GM06990 (cell line): ENCODE measurements at places on chromosomes 5 and 9.

DNA sequence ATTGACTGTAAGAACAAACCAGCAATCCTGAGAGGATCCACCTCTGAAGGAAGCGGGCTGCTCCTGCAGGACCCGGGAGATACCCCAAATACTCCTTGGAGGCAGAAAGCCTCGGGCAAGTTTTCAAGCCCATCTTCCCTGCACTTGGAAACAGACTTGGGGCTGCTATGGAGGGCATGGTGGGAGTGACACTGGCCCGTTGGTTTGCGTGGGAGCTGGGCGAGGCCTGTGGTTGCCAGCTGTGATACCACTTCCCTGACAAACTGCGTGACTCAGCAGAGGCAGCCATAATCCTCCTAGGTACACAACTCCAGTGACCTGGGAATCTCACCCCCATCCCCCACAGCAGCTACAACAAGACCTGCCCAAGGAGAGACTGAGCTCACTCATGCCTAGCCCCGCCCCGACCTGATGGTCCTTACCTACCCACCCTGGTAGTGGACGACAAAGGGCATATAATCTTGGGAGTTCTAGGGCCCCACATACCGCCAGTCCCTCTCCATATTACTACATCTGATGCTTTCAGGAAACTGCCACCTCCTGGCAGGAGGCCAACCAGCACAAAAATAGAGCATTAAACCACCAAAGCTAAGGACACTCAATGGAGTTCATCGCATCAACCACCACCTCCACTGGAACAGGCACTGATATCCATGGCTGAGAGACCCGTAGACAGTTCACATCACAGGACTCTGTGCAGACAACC lies 38.1 kb upstream of the VLDLR start:
- no peak for DNase-seq

GRCh38 chr5:38789134-38789533 lies 56.7 kb upstream of the OSMR start:
- no peak for DNase-seq

DNA sequence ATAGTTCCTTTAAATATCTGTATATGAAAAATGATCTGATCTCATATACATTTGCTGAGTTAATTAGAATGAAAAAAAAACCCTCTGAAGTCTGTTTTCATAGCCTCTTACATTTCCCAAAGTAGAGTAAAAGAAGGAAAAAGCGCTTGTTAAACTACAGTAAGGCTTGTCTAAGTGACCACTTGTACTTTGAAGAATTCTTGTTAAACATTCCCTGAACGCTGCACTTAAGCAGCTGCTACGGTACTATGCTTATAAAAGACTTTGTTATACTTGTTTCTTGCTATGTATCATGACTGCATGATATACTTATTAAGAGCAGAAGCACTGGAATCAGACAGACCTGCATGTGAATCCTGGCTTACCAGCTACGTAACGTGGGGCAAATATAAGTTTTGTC lies 81.7 kb upstream of the MTAP start:
- DNase-seq: no peak

DNA sequence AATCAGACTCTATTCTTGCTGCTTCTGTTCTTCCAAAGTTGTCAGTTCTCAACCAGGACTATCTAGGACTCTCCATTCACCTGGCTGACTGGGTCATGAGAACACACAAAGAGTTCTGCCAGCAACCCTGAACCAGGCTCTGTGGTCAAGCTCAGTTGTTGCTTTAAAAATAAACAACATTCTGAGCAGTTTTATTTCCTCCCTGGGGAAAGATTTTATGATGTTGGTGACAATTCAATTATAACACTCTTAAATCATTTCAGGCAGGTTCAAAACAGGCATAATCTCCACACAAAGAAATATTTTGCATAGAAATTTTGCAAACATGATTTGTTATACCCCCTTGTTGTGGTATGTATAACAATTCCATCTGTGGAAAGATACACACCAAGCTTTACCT lies 36.0 kb downstream of the FTMT start:
- no peak for DNase-seq

- no peak for DNase-seq
Observed at GRCh38 chr5:36751886-36752285, 124.7 kb upstream of the NIPBL start.

DNA sequence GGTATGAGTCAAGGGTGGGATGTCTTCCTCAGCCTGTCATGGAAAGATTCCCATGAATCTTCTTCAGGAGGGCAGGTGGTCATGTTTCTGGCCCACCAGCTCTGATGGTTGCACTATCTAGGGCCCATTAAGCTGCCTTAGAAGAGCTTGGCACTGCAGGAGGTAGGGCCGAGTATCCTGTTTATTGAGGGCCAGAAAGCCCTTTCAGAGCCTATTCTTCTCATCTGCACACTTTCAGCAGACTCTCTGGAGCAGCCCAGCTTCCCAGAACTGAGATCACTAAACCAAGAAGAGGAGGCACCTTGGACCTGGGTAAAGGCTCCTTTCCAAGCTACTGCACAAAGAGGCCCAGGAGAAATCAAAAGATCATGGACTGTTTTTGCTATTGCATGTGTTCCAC lies 146.5 kb downstream of the MTX3 start:
- DNase-seq: no peak

DNA sequence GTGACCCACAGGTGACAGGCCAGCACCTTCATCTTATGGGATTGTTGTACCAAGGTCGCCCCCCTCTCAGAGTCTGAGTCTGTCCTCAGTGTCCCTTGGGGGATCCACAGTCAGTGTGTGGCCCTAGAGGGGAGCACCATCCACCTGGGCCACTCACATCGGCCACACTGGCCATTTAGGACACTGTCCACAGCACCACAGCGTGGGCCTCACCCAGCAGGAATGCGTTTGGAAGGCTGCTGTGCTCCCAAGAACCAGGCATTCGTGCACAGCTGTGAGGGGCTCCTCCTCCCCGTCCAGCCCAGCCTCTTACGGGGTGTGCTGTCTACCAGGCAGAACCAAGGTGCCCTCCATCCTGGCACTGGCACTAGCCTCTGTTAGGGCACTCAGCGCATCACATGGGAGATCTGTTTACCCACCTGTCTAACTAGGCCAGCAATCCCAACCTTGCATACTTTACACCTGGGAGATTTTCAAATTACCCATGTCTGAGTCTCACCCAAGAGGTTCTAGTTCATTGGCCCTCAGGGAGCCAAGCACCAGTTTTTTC lies 24.5 kb upstream of the UBE2QL1 start:
- DNase-seq: no peak

GRCh38 chr5:170206216-170206615 lies 26.6 kb upstream of the C5orf58 start:
- DNase-seq: no peak

DNA sequence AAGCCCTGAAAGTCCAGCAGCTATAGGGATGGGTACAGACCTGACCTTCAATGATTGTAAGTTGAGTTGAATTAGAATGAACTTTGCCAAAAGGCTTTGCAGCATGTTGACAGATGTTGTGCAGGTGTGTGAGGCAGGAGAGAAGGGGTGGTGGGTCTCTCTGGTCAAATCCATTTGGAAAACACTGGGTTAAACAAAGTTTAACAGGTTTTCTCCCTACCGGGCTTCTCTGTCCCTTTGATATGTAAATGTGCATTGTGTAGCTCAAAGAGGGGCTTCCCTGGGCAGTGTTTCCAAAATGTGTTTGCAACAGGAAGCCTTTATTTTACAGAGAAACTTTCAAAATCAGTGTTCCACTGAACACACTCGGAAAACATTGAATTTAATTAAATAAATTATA lies 72.1 kb upstream of the BRINP1 start:
- DNase-seq: no peak

DNA sequence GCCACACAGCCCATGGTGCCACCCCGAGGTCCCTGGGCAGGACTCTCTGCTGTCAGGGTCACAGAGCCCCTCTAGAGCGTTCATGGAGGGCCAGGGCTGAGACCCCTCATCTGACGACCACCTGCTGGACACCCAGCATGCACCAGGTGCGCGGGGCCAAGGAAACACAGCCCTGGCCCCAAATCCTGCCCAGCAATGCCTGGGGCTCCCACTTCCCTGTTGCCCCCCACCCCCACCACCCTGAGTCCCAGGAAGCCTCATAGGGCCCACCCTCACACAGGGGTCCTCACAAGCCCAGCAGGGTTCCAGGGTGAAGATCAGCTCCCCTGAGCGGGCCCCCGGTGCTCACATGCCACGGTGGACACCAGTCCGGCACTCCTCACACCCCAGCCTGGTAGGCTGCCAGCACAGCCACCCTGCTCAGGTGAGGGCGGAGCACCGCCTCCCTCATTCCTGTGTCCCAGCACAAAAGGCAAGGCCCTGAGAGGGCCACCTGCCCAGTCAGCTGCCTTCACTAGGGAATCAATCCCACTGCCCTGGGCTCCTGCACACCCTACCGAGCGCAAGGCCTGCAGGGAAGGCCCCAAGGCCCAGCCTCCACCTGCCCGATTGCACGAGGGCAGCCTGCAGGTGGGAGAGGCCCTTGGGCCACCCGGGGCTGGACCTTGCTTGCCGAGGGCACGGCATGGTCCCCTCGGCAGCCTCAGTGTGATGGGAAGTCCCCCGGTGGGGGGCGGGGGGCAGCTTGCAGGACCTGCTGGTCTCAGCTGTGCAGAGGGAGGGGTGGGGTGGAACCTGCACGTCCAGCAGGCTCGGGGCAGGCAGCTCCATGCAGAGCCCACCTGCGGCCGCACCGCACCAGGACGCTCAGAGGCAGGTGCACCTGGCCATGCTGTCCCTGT lies 56.4 kb upstream of the UBAC1 start:
- no peak for DNase-seq

- DNase-seq: no peak
Observed at GRCh38 chr5:37900692-37901091, 60.9 kb upstream of the GDNF start.

DNA sequence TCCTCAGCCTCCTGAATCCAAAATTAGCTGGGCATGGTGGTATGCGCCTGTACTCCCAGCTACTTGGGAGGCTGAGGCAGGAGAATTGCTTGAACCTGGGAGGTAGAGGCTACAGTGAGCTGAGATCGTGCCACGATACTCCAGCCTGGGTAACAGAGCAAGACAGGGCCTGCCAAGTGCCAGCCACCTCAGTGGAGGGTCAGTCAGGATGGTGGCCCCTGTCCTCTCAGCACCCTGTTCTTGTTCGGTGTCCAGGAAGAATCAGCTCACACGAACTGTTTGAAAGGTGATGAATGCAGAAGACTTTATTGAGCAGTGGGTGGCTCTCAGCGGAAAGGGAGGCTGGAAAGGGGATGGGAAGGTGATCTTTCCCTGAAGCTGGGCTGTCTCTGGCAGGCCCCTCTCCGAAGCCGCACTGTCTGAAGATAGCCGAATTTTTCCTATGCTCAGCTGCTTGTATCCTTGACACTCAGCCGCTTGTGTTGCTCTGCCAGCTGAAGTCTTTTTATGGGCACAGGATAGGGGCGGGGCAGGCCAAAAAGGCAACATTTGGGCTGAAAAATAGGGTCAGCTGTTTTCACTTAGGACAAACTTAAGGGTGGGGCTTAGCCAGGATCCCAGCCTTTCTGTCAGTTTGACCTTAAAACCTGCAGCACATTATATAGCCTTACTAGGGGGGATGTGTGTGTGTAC lies 50.9 kb downstream of the UBE2R2 start:
- no peak for DNase-seq

GRCh38 chr5:135741040-135741439 lies 93.4 kb upstream of the SLC25A48 start:
- DNase-seq: no peak

- no peak for DNase-seq
Observed at GRCh38 chr5:93100976-93101375, 480.0 kb downstream of the NR2F1-AS1 start.

- no peak for DNase-seq
Observed at GRCh38 chr9:3868012-3868411, 342.2 kb upstream of the RFX3 start.

DNA sequence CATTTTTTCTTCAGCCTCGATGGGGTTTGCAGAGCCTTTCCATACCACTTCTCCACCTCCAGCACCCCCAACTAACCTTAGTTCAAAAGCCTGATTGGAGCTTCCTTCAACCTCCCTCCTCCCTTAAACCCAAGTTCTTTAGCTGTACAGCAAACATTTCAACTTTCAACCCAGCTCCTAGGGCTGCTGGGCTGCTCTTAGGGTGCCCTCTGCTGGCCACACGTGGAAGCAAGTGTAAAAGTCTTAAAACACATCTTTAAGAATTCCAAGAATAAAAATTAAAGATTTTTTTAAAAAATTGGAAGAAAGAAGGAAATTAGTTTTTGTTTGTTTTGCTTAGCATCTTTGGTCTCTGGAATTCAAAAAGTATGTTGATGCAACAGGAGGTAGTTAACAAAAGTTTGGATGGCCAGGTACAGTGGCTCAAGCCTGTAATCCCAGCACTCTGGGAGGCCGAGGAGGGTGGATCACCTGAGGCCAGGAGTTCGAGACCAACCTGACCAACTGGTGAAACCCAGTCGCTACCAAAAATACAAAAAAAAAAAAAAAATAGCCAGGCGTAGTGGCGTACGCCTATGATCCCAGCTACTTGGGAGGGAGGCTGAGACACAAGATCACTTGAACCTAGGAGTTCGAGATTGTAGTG lies 15.5 kb upstream of the HSD17B3 start:
- DNase-seq: no peak

GRCh38 chr5:53083927-53084326 lies 25.6 kb downstream of the MOCS2 start:
- no peak for DNase-seq

GRCh38 chr9:93541581-93542349 lies 34.6 kb upstream of the PHF2 start:
- no peak for DNase-seq

GRCh38 chr9:71752928-71753327 lies 15.4 kb downstream of the CEMIP2 start:
- no peak for DNase-seq

GRCh38 chr5:107063511-107063910 lies 607.2 kb downstream of the EFNA5 start:
- no peak for DNase-seq

GRCh38 chr9:126471084-126471624 lies 142.6 kb upstream of the LMX1B start:
- DNase-seq: peak; percentile 52

GRCh38 chr5:144024545-144024944 lies 145.9 kb downstream of the YIPF5 start:
- DNase-seq: no peak

DNA sequence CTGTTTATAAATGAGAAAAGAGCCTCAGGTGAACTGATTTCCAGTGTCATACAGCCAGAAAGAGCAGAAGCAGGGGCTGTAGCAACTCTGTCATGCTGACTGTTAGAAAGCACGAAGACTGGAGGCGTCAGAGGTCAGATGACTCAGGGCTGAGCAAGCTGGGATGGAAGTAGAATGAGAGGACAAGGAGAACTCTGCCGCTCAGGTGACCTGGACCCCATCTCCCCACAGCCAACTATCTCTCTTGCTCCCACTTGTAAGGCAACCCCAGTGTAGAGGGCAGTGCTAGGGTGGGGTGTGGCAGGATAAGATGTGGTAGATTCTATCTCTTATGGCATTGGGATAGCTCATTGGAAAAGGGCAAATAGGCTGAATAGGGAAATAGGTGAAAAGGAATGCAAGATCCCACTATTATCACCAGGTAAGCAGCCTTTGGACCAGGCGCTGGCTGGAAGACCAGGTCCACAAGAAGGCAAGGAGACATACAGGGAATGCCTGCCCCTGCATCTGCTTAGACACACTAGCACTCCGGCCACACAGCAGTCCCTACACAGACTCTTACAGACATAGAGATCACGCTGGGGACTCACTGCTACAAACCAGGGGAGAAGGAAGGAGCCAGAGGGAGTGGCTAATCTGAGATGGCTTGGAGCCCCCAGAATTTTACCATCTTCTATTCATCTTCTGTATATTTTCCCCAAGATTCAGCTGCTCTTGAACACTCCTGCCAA lies 21.2 kb upstream of the LOX start:
- no peak for DNase-seq
